Epithelial cell of prostate (primary cell): ENCODE measurements at places on chromosomes 16 and 17.

DNA sequence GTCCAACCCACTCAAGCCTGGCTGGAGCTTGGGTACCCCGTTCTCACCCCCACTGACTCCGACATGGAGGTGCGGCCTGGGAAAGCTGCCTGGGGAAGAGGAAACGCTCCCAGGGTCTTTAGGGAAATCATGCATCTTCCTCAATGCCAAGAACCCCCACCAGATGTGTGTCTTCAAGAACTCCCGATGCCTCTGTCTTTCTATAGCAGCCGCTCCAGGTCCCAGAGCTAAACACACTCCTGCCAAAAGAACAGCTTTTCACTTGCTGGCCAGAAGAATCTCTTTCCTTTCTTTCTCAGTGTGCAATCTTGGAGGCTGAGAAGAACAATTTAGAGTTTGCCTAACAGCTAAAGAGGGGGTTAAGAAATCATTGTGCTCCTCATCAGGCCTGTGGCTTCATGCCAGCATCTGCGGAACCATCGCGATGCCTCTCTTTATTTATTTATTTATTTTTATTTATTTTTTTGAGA, 41.1 kb upstream of the MTSS2 start:
- no peak for DNase-seq

DNA sequence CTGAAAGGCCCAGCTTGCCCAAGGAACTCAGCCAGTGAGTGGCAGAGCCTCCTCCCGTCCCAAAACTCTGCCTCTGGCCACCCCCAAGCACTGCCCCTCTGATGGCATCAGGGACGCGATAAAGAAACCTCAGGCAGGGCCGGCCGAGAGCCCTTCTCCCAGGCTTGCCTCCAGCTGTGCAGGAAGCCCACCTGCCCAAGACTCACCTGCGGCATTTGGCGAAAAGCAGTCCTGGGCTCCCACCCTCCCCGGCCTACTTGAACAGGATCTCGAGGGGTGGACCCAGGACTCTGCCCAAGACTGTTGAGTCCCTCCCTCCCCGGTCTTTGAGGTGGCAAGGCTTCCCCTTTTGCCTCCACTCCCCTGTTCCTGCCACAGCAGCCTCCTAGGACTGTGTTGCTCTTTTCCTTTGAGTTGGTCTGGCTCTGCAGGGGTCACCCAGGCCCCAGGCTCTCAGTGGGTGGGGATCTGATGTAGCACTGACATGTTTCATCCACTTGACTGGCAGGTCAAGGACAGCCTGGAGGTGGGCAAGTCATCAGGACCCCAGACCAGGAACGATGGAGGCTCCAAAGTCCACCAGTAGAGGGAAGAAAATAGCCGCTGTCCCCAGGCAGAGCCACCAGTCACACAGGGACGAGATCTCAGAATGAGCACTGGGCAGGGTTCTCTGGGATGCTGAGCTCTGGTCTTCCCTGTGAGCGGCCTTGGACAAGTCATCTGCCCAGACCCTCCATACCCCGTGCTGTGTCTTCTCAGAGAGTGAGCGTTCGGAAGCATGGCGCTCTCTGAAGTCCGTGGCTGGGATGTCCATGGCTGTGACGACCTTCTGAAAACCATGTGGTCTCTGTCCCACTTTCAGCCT, 111.0 kb upstream of the TNRC6C start:
- no peak for DNase-seq

- DNase-seq: no peak
Observed at GRCh38 chr16:87671715-87672270, 69.5 kb downstream of the JPH3 start.

DNA sequence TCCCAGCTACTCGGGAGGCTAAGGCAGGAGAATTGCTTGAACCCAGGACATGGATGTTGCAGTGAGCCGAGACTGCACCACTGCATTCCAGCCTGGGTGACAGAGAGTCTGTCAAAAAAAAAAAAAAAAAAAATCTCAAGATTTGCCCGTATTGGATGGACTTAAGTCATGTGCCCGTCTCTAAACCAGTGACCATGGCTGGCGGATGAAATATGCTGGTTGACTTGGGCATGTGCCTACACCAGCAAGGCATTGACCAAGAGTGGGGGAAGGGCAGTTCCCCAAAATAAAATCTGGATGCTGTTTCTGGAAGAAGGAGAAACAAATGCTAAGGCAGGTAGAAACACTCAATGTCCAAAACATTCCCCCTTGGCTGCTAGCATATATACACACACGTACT, 21.5 kb upstream of the COL1A1 start:
- DNase-seq: no peak

GRCh38 chr16:53599548-53599947, 96.5 kb upstream of the AKTIP start:
- no peak for DNase-seq

DNA sequence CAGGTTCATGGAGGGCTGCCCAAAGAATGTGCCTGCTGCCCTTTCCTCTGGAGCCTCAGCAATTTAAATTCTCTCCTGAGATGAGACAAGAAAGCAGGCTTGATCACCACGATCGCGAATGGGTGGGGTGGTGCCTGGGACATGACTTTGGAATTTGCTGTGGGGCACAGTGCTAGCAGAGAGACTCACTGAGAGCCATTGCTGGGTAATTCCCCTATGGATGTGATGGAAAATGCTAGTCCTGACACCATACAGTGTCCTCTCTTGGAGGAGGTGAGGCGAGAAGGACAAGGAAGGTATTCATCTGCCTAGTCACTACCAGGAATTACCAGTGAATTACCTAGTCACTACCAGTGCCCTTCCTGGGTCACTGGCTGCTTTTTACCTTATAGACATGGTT, 15.5 kb downstream of the FAM20A start:
- DNase-seq: no peak

DNA sequence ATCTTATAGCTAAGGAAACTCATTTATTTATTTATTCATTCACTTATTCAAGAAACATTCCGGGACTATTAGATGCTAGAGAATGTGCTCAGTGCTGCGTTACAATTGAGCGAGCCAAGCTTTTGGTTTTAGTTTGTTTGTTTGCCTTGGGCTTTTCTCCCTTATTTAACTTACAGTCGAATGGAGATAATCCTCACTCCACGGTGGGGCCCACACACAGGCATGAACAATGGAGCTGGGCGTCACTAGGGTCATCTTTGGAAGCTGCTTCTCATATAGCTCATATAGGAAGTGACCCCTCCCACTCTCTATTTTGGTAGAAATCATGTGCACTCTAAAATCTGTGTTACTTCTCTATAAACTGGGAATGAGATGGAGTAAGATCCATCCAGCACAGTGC, 210.0 kb downstream of the TMEM114 start:
- DNase-seq: no peak

DNA sequence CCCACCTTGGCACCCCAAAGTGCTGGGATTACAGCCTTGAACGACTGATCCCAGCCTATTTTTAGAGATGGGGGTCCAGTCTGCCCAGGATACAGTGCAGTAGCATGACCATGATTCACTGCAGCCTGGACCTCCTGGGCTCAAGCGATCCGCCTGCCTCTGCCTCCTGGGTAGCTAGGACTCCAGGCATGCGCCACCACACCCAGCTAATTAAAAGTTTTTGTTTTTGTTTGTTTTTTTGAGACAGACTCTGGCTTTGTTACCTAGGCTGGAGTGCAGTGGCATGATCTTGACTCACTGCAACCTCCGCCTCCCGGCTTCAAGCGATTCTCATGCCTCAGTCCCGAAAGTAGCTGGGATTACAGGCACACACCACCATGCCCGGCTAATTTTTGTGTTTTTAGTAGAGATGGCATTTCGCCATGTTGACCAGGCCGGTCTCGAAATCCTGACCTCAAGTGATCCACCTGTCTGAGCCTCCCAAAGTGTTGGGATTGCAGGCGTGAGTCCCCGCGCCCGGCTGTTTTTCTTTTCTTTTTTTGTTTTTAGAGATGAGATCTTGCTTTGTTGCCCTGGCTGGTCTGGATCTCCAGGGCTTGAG, 2.3 kb upstream of the PAFAH1B1 start:
- DNase-seq: no peak

GRCh38 chr17:11704041-11704440, 105.8 kb downstream of the DNAH9 start:
- no peak for DNase-seq

DNA sequence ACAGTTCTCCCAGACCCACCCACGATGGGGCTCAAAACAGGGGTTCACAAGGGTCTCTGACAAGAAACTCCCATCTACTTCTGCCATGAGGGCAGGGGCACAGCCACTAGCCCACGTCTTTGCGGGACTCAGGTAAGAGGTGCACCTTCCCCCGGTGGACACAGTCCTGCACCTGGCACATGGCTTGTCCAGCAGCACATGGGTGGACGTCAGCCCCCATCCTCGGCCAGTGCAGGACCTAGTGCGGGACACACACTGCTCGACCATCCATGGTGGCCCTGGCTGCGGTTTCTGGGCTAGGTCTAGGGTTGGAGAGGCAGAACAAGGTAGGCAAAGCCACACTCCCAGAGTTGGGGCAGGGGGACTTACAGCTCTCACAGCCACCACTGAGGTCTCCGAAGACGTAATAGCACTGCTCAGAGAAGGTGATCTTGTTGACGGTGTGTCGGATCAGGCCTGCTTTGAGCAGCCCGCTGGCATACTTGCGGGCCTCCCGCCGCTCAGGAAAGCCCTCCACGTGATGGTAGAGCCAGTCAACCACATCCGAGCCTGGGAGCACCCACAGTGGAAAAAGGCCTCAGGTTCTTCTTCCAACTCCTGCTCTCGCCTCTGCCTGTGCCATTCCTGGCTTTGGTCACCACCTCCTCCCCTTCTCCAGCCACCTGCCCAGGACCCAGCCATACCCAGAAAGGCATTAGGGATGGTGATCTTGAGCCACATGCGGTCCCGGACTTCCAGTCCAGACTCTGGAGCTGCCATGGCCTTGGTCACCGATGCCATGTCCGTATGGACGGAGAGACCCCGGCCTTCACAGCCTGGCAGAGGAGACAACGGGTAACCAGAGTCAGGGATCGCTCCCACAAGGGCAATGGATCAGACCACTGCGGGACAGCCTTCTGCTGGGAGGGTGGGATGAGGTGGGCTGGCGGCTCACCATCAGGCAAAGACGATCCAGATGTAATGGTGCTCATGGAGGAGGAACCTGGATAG, 7.3 kb downstream of the ACADVL start:
- DNase-seq: no peak

DNA sequence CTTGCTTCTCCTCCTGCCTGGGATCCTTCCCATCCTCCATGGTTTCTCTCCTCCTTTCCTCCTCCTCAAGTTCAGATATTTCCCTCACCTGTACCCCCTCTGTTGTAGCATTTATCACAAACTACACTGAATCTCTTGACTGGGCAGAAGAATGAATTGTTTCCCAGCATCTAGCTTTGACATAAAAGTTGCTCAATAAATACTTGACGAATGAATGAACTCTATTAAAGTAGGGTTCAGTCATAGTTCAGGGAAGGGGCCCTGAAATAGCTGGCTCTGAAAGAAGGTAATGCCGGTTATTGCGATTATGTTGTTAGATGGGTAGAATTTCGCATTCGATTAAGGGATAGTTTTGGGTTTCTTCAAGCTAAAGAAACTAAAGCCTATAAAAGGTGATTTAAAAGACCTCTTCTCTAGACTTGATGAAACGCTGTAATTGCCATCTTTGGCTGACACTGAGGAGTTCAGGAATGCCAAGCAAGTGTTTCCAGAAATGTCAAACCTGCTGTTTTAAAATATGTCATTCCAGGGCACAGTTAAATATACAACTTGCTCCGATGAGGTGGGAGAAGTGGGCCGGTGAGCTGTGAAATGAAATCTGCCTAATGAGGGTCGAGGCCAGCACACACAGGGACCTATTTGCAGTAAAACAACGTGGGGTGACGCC, 1.0 kb upstream of the CPD start:
- no peak for DNase-seq

GRCh38 chr17:60888812-60889709, 211.4 kb downstream of the BCAS3 start:
- no peak for DNase-seq

GRCh38 chr17:64025732-64026294, 5.4 kb upstream of the ICAM2 start:
- no peak for DNase-seq

GRCh38 chr17:58626905-58627304, 64.9 kb downstream of the TEX14 start:
- no peak for DNase-seq

DNA sequence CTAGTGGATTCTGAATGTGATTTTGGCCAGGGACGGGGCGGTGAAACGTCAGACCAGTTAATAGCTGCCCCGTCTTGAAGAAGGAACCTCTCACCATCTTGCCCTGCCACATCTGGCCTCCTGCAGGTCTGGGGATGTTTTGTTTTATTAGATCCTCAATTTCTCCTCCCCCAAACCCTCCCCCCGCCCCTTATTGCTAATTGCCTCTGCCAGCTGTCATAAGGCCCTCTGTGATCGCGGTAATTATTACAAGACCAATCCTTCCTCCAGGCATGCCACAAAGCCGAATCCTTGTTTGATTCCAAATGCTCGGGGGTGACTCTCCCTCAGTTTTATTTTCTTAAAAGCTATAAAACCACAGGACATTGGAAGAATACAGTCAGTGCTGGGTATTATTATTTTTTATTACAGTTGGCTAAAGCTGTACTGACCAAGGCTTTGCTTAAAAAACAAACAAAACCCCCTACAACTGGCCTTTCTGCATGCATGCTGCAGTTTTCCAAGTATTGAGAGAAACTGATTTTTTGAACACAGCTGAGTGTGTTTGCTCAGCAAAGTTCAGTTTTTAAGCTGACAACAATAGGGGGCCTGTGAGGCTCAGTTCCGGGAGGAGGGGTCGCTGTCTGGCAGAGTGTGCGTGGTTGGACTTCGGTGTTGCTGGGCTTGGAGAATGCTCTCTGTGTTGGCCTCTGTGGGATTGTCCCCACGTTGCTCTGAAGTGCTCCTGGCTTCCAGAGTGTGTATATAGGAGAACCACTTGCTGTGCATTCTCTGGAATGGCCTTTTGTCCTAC, 1.7 kb downstream of the KSR1 start:
- no peak for DNase-seq

DNA sequence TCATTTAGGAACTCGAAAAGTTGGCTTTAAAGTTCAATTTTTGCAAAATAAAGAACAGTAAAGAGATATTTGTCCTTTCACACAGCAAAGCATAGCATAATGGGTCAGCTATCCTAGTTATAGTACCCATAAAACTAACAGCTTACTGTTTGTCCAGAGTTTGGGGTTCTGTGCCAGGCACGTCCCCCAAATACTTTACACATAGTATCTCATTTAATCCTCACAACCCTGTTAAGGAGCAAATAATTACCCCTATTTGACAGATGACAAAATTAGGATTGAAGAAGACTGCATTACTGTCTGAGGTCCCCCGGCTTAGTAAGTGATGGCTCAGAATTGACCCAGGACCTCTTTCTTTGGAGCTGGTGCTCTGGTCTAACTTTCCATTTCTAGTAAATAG, 52.6 kb downstream of the MYO1D start:
- DNase-seq: no peak
